ENCODE measurements at places on chromosomes 3 and 15.

- DNase-seq: no peak
Measured at GRCh38 chr3:13459605-13460340, 20.3 kb upstream of the HDAC11 start.

- DNase-seq: no peak
Measured at GRCh38 chr15:39737196-39737550, 45.5 kb downstream of the FSIP1 start.

DNA sequence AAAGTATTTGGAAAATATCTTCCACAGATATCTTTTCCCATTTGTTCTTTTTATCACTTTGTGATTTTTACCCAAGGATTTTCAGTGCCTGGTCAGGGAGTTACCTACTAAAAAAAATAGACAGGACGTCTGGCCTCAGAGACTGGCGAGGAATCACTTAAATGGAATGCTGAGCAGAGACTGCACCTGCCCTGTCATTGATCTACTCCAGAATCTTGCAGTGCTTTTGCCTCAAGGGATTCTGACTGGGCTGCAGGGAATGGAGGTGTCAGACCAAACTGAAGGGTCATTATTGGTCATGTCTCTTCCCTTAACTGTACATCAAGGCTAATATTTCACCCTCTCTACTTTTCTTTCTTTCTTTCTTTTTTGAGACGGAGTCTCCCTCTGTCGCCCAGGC is 12.1 kb upstream of the RYR3 start:
- DNase-seq: no peak

- DNase-seq: no peak
Measured at GRCh38 chr3:132245552-132246142, 71.6 kb upstream of the ACP3 start.

GRCh38 chr15:57881361-57881760 is 174.8 kb downstream of the POLR2M start:
- peak; percentile 95 for DNase-seq

- no peak for DNase-seq
Measured at GRCh38 chr15:67762610-67763368, 62.5 kb upstream of the SKOR1 start.

GRCh38 chr3:40333416-40333815 is 23.9 kb downstream of the EIF1B start:
- DNase-seq: no peak

DNA sequence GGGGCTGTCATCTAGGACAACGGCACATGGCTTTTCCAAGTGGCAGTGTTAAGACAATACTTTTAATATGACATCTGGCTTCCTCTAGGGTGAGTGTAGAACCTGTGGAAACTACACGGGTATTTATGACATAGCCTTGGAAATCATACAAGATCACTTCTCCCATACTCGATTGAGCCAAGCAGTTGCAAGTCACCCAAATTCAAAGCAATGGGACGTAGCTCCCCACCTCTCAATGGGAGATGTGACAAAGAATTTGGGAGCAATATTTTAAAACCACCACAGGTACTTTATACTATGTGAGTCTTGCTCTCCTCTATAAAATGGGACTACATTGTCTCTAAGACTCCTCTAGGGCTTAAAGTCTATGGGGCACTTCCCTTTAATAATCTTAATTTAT is 93.5 kb downstream of the TGFBR2 start:
- no peak for DNase-seq

DNA sequence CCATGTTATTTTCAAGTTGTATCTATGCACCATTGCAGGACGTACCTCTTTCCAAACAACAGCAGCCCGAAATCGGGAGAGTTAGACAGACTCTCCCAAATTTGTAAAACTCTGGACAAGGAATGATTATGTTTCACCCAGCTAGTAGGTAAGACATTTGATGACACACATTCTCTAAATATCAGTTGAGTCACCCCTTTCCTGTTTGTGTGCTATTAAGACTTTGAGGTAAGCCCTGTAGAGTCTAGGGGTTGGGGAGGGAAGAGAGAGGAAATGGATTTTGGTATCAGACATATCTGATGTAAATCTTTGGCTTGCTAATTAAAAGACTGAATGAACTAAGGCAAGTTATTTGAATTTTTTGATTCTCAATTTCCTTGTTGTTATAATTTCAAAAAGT is 999.0 kb downstream of the TUSC7 start:
- DNase-seq: peak; percentile 15

GRCh38 chr3:125219261-125219701 is 6.7 kb upstream of the SLC12A8 start:
- DNase-seq: no peak

GRCh38 chr15:22978691-22979237 is 1.4 kb downstream of the CYFIP1 start:
- DNase-seq: no peak

GRCh38 chr3:127849368-127849767 is 27.1 kb upstream of the MGLL start:
- no peak for DNase-seq

DNA sequence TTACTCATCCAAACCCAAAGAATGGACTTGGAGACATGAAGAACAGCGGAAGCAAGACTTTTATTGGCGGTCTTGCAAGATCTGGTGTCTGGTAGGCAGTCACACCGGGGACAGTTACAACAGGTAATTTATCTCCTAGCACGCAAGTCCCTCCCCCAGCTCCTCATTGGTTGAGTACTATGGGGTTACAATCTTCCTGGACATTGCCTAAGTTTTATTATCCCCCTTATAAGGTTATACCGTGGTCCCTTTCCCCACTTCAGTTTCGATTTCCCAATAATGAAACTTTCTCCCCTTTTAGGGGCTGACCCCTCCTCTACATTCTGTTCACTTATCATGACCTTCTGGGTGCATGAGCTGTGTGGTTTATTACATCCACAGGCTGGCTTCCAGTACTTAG is 18.7 kb downstream of the ARL8B start:
- DNase-seq: no peak

GRCh38 chr3:18297126-18297525 is 128.0 kb downstream of the SATB1 start:
- DNase-seq: no peak

DNA sequence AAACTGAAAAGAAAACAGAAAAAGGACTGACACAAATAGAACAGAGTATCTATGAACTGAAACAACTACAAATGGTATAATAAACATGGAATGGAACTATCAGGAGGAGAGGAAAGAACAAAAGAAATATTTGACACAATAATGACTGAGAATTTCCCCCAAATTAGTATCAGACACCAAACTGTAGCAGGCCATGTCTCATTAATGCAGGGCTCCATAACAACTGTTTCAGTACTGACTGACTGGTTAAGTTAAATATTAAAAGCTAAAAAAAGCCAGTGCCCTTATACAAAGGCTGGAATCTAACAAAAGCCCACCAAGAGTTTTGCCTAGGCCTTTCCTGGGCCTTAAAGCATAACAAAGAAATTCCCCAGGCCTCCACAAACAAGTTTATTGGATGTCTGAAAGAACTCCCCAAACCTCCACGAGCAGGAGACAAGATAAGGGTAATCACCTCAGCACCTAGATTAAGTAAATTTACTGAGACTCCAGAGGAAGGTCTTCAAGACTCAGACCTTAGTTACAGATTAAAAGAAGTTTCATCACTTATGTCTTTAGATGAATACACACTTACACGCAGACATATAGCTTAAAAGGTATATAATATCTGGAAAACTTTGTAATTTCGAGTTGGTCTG is 45.7 kb downstream of the KPNA1 start:
- no peak for DNase-seq

DNA sequence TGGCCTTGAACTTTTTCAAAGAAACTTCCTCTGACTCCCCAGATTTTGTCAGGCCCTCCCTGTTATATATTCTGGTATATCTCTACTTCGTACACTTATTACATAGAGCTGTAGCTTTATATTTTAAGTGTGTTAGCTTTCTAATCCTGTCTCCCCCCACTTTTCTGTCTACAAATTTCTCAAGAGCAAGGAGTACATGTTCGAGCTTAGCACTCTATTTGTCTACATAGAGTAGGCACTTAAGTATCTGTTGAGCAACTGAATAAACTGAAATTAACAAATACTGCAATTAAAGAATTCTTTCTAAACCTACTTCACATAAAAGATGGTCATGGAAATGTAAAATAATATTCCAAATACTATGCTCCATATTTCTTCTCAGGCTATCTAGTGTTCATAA is 39.4 kb downstream of the UACA start:
- DNase-seq: no peak

DNA sequence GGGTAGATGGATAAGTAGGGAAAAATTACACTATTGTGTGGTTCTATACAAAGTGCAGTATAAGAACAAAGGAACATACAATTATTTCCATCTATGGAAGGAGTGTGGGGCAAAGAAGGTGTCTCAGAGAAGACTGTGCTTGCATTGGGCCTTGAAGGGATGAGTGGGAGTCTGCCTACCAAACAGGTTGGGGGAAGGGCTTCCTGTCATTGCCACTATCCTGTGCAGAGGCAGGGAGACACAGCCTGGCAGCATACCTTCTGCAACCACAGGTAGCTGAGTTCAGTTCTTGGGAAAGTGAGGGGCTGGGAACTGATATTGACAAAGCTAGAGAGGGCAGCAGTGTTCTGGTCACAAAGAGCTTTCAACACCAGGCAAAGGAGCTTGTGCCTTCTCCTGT is 3.4 kb downstream of the TIMP4 start:
- DNase-seq: no peak

All from fibroblast of skin of back (primary cell).